ENCODE measurements at places on chromosomes 12 and 14.

GRCh38 chr14:75806352-75806832 lies 145.3 kb downstream of the TTLL5 start:
- no peak for DNase-seq

DNA sequence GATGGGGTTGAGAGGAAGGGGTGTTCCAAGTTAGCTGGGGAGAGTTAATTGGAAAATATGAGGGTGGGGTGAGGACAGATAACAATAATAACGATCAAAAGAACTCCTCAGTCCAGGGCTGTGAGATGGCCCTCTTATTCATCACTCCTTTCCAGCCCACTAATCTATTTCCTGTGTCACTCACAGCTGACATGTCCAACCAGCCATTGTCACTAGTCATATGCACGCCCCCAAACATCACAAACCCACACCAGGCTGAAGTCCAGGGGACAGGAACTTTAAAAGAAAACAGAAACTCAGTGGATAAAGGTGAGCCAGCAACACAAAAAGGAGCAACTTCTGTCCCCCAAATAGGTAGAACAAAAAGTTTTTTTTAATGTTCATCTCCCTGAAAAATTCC lies 911 bp downstream of the CALCOCO1 start:
- DNase-seq, result no peak

DNA sequence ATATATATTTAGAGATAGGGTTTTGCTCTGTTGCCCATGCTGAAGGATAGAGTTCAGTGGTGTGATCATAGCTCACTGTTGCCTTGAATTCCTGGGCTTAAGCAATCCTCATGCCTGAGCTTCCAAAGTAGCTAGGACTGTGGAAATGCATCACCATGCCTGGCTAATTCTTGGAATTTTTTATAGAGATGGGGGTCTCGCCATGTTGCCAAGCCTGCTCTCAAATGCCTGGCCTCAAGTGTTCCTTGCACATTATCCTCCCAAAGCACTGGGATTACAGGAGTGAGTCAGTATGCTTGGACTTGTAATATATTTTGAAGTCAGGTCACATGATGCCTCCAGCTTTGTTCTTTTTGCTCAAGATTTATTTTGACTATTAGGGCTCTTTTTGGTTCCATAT lies 178.0 kb downstream of the RPAP3 start:
- peak; percentile 28 for DNase-seq

GRCh38 chr12:3000548-3001275 lies 41.5 kb downstream of the TEAD4 start:
- DNase-seq, result no peak

DNA sequence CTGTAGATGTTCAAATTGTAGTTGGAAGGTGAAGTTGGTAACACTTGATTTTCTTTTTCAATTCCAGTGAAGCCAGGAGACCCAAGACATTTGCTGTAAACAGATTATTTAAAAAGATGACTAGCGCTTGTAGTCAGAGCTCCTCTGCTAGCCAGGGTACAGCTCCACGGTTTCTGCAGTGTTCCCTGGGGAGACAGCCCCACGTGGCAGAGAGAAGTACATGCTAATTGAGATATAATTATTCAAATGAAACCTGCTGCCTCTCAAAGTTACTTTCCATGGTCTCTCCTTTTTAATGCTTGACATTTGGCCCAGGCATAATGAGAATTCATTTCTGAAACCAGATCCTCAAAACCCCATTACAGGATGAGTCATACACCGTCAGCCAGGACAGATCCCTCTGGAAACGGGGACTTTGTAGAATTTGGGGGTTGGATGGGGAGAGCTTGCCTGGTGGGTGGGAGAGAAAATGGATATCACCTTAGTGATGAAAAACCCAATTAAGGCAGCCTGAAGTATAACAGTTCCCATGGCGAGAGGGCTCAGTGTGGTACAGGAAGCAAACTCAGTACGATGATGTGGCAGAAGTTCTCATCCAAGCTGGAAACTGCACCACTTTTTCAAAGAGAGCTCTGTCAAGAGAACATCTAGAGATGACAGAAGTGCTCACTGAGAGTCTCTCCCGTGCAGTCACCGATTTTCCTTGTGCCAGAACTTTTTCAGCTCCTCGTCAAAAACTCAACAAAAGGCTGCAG lies 637.7 kb upstream of the TMEM132C start:
- no peak for DNase-seq

GRCh38 chr12:28191051-28192048 lies 1.1 kb downstream of the CCDC91 start:
- DNase-seq, result no peak

DNA sequence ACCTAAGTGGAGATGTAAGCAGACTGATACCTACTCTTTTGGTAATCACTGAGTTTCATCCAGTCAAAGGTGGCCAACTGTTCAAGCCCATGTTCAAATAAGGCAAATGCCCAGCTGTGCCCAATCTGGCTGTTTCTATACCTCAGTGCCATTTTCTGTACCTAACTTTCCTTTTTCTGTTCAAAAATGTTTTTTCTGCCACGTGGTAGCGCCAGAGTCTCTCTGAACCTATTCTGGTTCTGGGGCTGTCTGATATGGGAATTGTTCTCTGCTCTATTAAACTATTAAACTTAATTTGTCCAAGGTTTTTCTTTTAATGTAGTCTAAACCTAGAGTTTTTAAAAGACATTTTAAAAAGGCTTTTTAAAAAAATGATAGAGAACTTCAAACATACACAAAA lies 391.2 kb downstream of the NOVA1 start:
- no peak for DNase-seq

- peak; percentile 43 for DNase-seq
Observed at GRCh38 chr12:55899082-55899481, 28.6 kb downstream of the PYM1 start.

DNA sequence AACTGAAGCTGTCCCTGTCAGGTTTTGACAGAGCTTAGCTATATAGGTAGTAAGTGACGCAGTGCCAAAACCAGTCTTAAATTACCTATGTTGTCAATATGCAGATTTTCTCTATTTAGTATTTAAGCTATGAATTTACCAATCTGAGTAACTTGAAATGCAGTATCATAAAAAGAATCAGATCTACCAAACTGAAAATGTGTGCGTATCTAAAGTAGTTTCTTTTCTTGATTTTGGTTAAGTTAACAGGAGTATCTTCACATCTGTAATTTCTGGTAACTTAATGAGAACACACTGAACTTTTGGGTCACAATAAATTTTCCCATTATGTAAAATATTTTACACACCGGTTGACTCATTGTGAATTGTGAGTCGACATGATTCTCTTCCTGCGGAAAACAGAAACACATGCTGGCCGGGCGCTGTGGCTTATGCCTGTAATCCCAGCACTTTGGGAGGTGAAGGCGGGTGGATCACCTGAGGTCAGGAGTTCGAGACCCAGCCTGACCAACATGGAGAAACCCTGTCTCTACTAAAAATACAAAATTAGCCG lies 45.1 kb downstream of the TRAF3 start:
- no peak for DNase-seq

- DNase-seq, result peak; percentile 54
Observed at GRCh38 chr12:53219292-53219955, 12.4 kb upstream of the ITGB7 start.

DNA sequence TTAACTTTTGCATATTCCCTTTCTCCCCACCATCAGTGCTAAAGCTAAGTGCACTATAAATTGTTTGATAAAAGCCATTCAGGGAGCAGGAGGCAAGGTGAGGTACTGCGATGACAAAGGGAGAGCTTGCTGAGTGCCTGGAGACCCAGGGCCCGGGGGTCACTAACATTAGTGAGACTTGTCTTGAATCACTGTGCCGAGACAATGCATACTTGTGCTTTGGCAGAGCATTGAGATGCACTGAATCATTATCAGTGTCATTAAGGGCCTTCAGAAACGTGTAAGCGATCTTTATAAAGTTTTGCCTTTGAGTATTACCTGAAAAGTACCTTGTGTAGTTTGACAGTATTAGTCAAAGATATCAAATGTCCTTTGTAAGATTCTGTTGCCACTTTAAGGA lies 447.5 kb downstream of the PCNX1 start:
- DNase-seq, result no peak

DNA sequence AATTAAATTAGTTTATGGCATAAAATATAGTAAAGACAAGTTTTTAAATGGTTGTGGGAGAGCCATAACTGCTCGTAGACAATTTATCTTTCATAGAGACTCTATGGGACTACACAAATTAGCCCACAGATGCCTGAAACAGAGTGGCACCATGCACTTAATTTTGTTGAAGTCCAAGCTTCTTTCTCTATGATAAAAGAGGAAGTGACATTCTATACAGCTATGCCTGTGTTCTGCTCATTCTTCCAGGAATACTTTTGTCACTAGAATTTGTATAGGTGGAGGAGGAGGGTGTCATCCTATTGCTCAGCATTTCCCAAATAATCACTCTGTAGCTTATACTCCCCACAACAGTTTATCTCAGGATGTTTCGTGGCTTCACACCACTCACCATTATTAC lies 43.7 kb upstream of the KICS2 start:
- no peak for DNase-seq

GRCh38 chr12:103829092-103829491 lies 11.9 kb downstream of the NT5DC3 start:
- no peak for DNase-seq

DNA sequence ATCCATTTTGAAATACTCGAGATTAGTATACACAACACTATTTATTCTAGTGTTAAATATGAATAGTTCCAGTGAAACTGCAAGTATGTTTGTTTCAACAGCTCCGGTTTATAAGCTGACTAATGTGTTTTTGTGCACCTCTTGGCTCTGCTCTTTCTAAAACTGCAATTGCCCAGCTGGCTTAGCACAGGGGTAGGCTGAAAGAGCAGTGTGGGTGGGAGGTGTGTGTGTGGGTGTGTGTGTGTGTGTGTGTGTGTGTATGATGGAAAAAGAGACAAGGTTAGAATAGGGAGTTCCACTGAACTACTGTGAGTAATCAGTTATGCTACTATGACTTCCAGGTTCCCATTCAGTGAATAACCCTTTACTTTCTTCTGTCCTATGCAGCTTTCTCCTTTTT lies 37.8 kb upstream of the DDHD1 start:
- DNase-seq, result no peak

DNA sequence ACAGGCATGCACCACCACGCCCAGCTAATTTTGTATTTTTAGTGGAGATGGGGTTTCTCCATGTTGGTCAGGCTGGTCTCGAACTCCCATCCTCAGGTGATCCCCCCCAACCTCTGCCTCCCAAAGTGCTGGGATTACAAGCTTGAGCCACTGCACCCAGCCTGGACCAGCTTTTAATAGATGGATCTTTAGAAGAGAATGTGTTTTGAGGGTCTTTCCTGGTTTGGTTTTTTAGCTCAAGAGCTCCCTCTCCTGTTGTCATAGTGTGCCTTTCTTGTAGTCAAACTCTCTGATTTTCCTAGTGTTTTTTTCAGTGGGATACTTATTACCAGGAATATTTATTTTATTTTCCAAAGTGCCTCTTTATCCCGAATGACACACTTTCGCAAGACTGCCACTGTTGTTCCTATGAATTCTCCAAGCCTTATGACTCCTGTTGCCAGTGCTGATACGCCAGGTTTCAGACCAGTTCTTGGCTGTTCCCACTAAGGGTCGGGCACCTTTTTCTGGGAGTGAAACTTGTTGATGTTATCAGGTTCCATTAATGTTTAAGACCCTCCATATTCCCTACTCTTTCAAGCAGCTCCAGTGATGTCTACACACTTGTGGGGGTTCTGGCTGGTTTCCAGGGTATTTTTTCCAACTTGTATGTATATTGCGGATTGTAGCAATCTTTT lies 31.5 kb upstream of the LIMA1 start:
- DNase-seq, result peak; percentile 49

DNA sequence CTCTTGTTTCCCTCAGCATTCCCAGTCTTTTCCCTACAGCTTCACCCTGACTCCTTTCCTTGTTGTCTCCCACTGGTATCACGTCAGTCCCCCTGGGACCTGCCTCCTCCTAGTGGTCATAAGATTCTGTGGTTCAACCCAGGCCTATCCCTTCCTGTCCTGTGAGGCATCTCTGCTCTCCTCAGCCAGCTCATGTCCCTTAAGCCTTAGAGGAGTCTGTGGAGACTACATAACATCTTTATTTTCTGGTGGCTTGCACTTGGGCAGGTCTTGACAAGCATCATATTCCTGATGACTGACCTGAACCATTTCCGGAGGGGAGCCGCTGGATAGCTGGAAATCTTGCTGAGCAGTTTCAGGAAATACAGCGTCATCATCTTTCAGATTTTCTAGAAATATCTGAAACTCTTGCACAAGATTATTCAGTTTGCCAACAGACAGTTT lies 688 bp downstream of the C12orf71 start:
- no peak for DNase-seq
